ENCODE measurements at places on chromosomes 3 and 15. TPM values are rescaled to one million over a fixed set of nuclear protein-coding genes. Genes with fewer than 3 reads are reported as not detected.

The GOLGA8Q gene
- total RNA-seq = not detected

The PCOLCE2 gene
- total RNA-seq = 0.33 TPM

The SERPINI2 gene
- total RNA-seq = not detected

The AADAC gene
- not detected for total RNA-seq

The DLL4 gene
- total RNA-seq = 0.33 TPM

The BDH1 gene
- 133 TPM for total RNA-seq

The GXYLT2 gene
- not detected for total RNA-seq

The THSD4 gene
- not detected for total RNA-seq

The GOLGA6B gene
- total RNA-seq = not detected

The FBN1 gene
- total RNA-seq = 1.0 TPM

The ALDH1A3 gene
- not detected for total RNA-seq

The NME9 gene
- not detected for total RNA-seq

The TRH gene
- total RNA-seq = not detected

The USP4 gene
- 96.9 TPM for total RNA-seq

The NR1I2 gene
- 0.17 TPM for total RNA-seq

DNA sequence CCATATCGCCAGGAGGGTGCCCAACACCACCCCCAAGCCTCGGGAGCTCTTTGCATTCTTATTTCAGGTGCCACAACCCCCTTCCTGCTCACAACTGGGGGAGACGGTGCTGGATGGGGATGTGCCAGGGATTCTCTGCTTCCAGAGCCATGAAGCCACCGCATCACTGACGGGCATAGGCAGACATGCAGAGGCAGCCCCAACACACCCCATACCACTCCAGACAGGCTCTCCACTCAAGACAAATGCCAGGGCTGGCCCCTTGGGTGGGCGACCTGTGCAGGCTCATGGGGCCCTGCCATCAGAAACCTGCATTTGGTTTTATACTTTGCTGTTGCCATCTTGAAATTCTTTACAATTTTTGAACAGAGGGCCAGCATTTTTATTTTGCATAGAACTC is 27.0 kb upstream of the TRPM1 start:
- no peak for DNase-seq

DNA sequence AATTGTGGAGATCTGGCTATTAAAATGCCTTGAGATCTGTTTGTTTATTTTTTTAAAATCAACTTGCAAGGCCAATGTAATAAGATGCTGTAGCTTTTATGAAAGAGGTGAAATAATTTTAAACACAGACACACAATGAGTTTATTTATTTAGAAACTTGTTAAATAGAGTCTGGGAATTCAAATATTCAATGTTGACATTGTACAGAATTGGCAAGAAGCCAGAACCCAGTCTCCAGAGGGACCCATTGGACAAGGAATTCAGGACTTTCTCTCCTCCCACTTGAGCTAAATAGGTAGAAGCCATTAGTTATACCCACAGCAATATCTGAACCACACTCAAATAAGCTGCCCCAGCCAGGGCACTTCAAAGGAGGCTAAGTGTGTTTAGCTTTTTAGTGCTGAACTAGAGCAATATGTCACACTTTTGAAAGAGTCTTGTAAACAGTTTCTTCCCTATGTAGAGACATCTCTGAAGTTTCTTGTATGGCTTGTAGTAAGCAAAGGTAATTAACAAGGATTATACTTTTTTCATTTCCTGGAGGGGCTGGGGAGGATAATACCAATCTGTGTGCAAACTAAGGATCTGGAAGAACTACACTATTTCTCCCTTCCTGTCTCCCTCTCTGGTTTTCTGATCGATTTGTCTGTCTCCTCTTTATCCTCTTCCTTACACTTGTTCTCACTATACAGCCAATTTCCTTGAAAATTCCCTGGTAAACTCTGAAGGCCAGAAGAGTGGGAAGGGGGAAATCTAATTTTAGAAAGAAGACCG is 6.0 kb downstream of the MECOM start:
- no peak for DNase-seq

DNA sequence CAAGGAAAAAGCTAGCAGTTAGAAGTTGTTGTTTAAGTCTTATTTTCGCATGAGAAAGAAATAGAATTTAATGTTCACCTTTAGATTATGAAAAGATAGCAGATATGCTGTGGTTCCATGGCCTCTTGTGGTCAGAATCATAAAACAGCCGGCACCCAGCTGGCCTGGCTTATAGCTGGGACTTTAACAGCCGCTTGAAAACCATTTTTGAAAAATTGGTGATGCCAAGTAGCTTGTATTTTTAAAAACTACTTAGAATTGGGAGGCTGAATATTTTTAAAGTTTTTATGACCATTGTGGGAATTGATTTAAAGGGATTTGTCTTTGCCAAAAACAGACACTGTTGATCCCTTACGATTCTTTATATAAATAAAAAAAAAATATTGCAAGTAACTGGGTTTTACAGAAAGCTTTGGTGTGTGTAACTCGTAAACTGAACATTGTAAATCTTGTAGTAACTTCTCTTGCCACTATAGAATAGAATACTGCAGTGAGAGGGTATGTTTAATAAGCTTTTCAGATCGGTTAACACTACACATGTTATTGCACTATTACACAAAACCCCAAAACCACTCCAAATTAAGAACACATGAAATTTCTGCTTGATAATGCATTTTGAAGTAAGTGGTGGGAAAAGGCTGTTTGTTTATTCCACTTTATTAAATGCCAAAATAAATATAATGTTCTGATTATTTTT is 6.6 kb downstream of the ARRDC4 start:
- DNase-seq = no peak

- no peak for DNase-seq
Measured at GRCh38 chr15:39735120-39735717, 47.4 kb downstream of the FSIP1 start.

- no peak for DNase-seq
Measured at GRCh38 chr3:126424039-126424717, 29.5 kb downstream of the CFAP100 start.

- peak; percentile 95 for DNase-seq
Measured at GRCh38 chr3:170037463-170038433, at the start of gene GPR160. GPR160 (plus strand) TSS chr3:170037995; CDS start chr3:170083973, 45,978 bp downstream.

DNA sequence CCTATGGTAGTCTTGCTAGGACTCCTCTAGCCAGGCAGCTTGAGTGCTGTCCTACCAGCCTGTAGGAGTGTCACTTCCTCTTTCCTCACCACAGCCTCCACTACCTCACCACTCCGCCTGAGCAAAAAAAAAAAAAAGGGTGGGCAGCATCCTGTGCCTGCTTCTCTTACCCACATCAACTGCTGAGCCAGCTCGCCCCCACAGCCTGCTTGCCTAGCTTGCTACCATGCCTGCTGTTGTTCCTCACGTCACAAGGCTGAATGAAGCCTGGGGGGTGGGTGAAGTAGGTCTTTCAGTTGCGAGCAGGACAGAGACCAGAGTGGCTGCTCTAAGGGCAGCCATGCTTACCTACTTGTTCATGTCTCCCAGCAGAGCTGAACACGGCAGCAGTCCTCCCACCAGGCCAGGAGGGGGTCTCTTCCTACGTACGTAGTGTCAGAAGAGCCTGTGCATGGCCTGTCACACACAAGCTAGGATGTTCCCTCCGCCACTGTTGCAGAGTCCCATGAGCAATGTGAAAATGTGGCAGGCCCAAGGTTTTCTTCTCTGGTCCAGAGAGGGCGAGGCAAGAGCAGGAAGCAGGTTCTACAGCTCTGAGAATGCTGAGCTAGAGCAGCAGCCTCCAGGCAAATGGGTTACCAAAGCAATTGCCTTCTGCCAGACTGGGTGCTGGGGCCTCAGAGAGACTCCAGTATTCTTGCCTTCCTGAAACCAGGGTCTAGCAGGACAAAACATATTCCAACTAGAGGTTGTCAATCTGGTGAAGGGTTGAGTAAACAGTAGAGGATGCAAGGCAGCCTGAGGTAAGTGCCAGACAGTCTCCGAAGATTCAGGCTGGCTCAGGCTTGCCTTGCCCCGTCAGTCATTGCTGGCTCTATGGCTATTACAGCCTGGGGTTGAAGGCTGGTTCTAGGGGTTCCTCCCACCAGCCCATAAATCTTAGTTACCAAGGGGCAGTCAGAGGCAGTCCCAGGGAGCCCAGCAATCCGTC is 8.1 kb downstream of the PPM1M start:
- DNase-seq = peak; percentile 95

GRCh38 chr15:95141486-95141885 is 910.1 kb downstream of the MCTP2 start:
- no peak for DNase-seq

- DNase-seq = peak; percentile 90
Measured at GRCh38 chr3:30768703-30769550, 125.5 kb downstream of the GADL1 start.

DNA sequence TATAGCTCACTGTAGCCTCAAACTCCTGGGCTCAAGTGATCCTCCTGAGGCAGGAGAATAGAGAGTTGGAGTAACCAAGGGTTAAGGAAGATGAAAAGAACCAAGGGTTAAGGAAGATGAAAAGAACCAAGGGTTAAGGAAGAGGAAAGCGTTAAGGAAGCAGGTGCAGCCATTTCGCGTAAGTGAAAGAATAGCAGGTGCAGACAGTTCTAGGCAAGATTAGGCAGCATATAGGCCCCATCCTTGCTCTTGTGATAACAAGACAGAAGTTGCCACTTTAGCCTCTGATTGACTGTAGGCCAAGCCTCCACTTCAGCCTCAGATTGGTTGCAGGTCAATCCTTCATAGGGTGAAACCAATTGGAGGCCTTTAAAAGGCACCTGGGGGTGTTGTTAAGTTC is 677.4 kb downstream of the PDCD6IP start:
- no peak for DNase-seq

GRCh38 chr3:183892610-183893214 is 8.0 kb upstream of the PARL start:
- DNase-seq = no peak

GRCh38 chr15:67887776-67888175 is 47.9 kb upstream of the RNU6-1 start:
- DNase-seq = no peak

GRCh38 chr3:194687638-194688199 is 2.0 kb downstream of the FAM43A start:
- peak; percentile 92 for DNase-seq

GRCh38 chr3:40915346-40915865 is 283.9 kb upstream of the CTNNB1 start:
- DNase-seq = peak; percentile 19

DNA sequence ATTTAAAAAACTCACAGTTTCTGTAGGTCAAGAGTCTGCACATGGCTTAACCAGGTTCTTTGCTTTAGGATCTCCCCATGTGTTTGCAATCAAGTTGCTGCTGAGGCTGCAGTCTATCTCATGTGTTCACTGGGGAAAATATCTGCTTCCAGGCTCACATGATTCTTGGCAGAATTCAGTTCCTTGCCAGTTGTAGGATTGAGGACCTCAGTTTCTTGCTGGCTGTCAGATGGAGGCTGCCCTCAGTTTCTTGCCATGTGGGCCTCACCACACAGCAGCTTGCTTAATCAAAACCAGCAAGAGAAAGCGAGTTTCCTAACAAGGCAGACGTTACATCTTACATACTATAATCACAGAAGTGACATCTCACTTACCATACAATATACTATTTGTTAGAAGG is 10.0 kb upstream of the TBC1D5 start:
- DNase-seq = no peak

DNA sequence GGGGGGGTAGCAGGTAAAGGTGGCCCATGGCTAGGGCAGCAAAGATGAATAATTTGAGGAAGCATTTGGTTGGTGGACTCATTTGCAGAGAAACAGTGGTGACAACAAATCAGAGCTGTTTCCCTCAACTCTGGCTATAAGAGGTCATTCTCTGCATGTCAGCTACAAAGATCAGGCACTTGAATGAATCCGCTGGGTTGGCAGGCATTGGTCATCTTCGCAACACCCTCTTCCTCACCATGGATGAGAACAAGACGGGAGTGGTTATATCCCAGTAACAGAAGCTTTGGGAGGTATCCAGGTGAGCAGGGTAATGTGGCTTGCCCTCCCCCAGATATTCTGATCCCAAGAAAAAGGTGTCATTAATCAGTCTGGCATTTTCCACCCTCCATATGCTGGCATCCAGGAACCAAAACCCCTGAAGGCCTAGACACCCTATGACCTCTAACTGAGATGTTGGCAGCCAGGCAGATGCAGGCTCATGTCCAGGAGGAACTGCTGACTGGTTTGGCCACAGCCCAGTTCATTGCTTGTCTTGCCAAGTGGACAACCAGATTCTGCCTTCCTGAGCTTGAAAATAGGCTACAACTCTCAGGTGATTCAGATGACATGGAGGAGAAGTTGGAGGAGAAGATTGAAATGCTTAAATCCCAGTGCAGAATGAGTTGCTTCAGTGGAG is 108.9 kb upstream of the TRIM42 start:
- no peak for DNase-seq

GRCh38 chr3:177538048-177538749 is 340.9 kb upstream of the TBL1XR1 start:
- DNase-seq = no peak

DNA sequence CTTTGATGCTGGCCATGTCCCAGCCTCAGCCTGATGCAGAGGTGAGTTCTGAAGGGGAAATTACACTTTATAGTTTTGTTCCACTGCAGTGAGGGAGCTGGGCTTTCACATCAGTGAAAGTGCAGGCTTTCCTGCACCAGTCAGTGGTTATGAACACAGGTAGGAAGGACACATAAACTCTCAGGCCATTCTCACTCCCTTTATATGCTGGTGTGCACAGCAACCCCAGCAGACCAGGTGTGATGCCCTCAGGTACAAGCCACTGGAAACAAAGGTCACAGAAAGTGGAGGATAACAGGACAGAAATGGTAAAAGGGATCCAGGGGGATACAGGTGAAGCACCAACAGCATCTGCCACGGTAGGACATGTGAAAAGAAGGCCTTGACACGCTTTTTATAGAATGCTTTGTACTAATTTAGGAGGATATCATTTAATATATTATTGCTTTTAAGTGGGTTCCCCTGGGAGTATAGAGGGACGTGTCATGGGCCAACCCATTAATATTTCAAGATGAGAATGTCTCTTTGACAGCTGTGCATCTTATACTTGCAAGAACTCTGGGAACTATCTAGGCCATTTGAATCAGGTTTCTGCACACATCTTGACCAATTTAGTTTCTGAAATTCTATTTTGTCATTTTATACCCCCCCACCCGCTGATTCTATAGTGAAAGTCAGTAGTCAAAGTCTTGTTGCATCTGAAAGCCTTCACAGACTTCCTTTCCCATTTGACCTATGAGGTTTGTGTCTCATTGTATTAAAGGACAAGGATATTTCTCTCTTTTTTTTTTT is 25.0 kb upstream of the BLM start:
- DNase-seq = no peak

DNA sequence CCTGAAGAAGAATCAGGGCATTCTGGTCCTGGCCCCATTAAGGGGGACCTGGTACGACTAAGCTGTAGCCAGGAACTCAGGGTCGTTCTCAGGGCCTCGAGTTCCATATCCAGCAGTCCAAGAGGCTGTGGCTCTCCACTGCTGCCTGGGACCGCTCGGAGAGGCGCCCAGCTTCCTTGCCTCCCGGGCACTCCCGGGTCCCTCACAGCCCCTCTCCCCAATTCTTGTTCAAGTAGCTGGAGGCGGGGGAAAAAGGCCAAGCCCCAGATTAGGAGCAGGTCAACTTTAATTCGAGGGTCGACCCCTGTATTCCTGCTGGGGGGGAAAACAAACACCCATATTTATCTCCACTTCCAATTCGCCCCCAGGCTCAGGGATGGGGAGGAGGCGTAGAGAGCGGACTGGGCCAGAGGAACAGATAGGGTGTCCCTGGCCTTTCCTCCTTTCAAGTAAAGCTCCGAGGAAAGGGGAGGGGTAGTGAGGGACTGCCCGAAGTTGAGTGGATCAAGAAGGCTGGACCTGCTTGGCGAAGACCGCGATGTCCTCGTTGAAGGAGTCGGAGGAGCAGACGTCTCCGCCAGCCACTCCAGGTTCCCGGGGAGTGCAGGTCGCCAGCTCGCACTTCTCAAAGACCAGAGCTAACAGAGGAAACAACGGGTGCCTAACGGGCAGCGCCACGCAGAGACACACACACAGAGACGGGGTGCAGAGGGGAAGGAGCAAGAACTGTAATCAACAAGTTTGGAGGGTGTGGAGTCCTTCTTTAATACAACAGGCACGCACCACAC is 4.4 kb downstream of the MEIS2 start:
- no peak for DNase-seq

All from activated CD4-positive, alpha-beta T cell treated with anti-CD3 and anti-CD28 coated beads, Interleukin-2, amount 10 ng/mL, durations not matched to agents 24 days and 14 days (primary cell).